NCI-H446 treated with DMSO at 0.1 percent for 48 hours (cell line): ENCODE measurements at places on chromosomes 6 and 20.

- DNase-seq = no peak
These were observed 128.7 kb downstream of the DLL1 start for GRCh38 chr6:170162011-170162774.

GRCh38 chr6:152471456-152472265, 165.5 kb downstream of the SYNE1 start:
- DNase-seq = no peak

DNA sequence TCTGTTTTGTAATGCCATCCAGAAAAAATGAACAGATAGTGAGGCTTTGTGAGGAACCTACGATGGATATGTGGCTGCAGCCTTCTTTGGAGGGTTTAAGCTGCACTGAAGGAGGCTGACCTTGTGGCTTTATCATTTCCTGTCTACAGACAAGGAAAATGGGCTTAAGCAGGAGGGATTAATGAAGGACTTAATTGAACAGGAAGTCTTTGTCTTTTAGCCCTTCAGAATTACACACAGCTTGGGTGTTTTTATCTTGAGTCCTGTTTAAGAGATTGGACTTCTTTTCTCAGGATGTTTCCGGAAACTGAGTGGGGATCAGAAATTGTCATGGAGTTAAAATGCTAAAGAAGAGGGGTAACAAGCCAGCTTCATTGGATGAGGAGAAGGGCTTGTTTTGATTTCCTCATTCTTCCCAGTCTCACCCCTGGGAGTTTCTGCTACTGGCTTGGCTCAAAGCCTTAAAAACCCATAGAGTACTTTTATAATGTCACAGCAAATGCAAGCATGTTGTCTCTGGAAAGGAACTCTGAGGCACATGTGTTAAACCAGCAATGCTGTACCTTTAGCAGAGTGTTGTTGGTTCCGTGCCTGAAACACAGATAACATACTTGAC, 193.6 kb downstream of the JARID2 start:
- no peak for DNase-seq

DNA sequence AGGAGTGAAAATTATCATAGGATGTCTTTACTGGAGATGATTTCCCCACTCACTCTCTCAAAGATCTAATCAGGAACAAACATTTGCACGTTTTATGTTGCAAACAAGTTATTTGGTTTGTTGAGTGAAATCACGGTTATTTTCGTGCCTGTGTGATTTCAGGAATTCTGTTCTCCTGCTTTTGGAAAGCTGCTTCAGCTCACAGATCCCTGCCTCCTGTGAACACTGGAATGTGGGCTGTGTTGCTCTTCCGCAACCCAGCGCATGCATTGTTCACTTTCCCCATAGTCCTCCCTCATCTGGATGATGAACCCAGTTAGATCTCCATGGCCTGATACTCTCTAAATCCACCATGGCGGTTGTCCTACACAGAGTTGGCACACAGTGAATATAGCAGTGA, 91.0 kb downstream of the PLEKHG1 start:
- no peak for DNase-seq

DNA sequence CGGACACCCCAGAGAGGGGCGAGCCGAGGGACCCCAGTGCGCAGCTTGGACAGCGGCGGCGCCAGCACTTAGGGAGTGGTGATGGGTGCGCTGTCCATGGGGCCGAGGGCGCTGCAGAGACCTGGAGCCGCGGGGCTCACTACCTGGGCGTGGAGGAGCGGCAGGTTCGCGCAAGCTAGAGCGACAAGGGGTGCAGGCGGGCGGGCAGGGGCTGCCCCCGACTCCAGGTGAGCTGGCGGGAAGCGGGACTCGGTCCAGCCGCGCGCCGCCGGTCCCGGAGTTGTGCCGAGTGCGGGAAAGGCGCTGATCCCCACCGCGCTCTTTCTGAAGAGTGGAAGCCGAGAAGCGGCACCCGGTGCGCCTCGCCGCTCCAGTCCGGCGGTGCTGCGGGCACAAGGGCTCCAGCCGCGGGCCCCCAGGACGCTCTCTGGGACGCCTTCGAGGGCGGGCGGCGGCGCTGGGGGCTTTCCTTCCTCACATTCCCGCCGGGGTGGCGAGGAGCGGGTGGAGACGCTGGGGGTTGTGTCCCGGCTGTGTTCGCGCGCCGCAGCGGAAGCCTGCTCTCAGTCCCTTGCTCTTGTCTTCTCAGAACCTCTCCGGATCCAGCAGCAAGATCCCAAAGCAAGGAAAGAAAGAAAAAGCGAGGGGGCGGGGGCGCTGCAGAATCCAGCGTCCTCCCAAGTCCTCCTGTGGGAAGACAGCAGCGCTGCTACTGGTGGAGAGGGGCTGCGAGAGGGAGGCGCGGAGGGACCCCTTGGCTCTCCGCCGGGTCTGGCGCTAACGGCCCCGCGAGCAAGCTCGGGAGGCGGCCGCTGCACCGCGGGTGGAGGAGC, at the start of gene B3GAT2:
Gene B3GAT2, minus strand, starts transcription at position 610 of the 833 bp plus-strand sequence. CDS start 631 bp downstream, outside the sequence.
- DNase-seq = no peak

DNA sequence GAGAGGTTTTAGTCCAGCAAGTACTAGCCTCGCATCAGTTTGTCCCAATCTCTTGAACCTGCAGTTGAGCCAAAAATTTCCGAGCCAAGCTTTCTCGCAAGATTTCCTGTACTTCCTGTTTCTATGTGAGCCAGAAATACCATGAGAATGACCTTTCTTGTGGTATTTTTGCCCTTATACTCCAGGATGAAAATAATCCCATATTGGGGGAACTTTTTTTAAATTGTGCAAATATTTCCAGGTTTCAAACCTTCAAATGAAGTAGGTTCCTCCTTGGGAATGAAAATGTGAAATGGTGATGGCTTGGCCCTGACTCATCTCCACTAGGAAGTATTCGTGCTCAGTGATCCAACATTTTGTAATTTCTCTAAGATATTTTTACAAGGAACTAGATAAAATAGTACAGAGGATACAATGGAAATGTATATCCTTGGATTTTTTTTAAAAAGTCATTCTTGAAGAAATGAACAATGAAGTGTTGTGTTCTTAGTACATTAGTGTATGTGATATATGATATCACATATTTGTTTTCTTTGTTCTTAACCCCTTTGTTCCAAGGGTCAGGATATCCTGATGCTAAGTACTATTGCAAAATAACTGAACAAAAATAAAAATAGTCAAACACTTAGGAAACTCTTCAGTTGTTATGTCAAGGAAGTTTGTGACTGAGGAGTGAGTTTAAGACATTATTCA, 184.0 kb downstream of the PDE7B start:
- no peak for DNase-seq
